DMS53 (cell line): ENCODE measurements at places on chromosomes 4 and X.
A peak's percentile ranks its signal among the peaks of the same experiment; 100 is the strongest.

DNA sequence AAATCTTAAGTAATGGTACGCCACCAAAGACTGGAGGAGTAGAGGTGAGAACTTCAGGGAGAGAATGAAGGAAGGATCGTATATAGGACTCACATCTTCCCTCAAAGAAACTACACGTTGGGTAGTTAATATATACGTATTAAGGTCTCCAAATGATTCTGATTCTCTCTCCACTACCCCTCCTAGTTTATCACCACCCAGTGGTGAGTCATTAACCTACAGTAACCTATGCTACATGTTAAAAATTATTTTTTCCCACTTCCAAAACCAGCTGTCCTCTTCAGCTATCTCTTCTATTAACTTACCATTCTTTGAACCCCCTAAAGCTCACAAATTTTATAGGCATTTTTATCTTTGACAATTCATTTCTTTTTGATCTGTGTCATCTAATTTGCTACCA lies 69.7 kb downstream of the RPS6KA6 start:
- peak; percentile 27 for DNase-seq

GRCh38 chrX:132369617-132370326 lies 119.1 kb downstream of the MBNL3 start:
- no peak for DNase-seq

GRCh38 chr4:88033309-88033708 lies 25.9 kb downstream of the PKD2 start:
- DNase-seq, result peak; percentile 77

DNA sequence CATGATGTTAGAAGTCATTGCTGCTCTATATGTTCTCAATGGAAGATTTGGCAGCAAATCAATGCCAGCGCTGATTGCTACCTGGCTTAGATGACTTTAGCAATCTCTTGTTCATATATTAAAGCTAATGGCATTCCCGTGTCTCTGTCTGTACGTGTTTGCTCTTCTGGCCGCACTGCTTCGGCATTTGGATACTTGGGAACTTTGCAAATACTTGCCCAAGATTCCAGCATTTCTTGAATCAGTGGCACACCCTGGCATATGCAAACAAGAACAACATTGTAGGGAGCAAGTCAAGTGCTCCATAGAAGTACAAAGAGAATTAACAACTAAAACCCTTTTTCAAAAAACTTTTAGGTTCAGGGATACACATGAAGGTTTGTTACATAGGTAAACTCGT lies 128.9 kb upstream of the TMEM164 start:
- no peak for DNase-seq

GRCh38 chrX:134669378-134670098 lies 11.3 kb upstream of the PLAC1 start:
- no peak for DNase-seq

GRCh38 chr4:188091-188490 lies 63.8 kb downstream of the ZNF718 start:
- DNase-seq, result no peak

GRCh38 chr4:37905533-37906169 lies 14.8 kb downstream of the TBC1D1 start:
- DNase-seq, result no peak

GRCh38 chr4:17823871-17824669 lies 13.3 kb downstream of the NCAPG start:
- no peak for DNase-seq

DNA sequence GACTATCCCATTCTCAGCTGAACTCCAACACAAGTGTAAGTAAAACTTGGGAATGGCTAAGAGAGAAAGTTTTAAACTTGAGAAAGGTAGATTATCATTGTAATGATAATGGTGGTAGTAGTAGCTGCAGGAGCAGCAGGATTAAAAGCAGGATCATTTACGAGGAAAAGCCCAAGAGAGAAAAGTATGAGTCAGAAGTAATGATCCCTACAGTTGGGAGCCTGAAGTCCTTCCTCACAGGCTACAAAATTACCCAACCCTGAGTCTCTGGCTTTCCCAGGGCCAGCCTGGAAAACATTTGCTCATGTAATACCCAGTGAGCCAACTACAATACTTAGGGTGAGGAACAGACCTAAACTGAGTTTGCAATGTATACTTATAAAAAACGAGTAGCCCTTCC lies 4.4 kb upstream of the PRDM8 start:
- no peak for DNase-seq

DNA sequence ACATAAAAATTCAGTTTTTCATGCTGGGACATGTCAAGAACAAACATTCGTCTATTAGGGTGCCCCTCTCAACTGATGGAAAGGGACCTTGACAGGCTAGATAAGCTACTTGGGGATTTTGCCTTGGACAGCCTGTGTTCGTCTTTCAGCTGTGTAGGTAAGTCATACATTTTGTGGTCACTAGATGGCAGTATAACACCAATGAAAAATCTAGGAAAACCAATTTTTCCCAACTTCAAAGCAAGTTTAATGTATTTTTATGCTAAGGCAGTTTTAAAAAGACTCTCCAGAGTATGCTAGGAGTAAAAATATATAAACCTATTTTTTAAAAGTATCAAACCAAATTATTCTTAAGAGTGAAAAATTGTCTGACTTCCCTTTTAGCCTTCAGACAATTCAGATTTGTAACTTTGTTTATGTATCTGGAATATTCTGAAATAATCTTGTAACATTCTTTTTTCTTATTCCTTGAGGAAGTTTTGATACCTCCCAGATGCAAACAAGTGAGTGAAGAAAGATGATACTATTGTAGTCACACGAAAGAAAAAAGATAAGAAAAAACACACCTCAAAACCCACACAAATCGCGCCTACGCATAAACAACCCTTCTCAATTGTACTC lies 158.3 kb downstream of the CPE start:
- peak; percentile 61 for DNase-seq

- DNase-seq, result no peak
These were observed 55.6 kb upstream of the MSX1 start for GRCh38 chr4:4803912-4804296.

DNA sequence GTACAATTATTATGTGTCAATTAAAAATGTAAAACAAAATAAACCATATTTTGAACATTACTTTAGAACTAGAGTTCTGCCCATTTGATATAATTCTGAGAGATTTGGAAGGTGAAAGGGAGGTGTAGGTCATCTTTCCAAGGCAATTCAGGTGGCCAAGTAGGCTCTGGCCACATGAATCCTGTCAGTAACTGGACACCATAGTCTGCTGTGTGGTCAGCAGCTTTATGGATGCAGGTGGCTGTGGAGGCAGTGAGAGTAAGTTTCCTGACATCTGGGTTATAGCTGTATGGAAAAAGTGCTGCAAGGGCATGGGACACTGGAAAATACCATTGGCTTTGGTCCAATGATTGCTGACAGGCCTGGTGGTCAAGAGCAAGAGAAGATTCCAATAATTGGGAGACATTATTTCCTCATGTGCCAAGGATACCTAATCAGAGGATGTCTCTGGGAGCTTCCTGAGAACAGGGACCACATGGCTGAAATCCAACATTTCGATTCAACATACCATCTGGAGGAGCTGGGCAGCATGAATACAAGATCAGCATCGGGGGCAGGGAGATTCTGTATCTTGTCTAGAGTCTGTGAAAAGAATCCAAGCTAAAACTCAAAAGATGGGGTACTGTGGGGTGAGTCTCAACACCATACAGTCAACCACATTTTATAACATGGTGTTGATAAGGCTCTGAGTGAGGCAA lies 523.1 kb downstream of the MID1IP1 start:
- peak; percentile 4 for DNase-seq

- no peak for DNase-seq
These were observed 153.5 kb downstream of the CAMK2D start for GRCh38 chr4:113607998-113608397.

DNA sequence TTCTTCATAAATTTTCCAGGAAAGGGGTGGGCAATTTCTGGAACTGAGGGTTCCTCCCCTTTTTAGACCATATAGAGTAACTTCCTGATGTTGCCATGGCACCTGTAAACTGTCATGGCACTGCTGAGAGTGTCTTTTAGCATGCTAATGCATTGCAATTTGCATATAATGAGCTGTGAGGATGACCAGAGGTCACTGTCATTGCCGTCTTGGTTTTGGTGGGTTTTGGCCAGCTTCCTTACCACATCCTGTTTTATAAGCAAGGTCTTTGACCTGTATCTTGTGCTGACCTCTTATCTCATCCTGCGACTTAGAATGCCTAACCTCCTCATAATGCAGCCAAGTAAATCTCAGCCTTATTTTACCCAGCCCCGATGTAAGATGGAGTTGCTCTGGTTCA lies 577.8 kb downstream of the NLGN4X start:
- DNase-seq, result no peak

DNA sequence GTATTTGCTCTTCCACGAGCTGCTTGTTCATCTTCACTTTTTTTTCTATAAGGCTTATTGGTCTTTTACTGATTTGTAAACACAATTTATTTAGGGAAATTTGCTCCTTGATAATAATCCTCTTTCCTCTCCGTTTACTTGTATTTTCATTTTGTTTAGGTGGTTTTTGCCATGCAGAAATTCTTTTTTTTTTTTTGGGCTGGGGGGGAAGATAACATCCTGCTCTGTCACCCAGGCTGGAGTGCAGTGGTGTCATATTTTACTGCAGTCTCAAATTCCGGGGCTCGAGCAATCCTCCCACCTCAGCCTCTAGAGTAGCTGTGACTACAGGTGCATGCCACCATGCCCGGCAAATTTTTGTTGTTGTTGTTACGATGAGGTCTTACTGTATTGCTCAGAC lies 31.6 kb upstream of the BRS3 start:
- DNase-seq, result no peak

DNA sequence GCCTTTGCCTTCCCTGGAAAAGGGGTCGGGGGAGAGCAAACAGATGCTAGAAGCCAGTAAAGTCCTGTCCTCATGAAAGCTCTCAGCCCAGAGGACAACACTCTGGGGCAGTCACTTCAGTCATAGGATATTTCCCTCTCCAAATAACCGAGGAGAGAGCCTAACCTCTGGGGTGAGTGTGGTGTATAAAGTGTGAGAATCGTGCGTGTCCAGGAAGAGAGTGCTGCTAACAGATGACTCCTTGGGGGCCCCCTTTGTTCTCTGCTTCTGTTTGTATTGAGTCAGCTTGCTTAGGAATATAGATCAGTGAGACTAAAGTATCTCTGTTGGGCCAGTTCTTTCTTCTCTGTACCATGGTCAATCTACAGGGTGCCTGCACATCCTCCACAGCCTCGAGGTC lies 247.2 kb downstream of the PALLD start:
- peak; percentile 67 for DNase-seq

DNA sequence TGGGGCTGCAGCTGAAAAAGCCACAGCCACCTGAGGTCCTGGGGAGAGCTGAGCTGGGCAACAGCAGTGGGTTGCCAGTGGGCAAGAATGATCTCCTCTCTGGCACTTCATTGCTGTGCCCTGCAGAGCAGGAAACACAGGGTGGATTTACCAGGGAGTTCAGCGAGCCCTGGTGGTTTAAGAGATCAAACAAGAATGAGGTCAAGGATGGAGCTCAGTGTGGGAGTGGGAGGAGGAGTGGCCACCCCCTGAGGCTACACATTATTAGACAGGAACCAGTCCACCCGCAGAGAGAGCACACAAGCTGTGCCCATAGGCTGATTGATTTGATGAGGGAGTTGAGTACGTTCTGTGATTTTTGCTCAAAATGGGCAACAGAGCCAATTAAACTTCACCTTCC lies 47.3 kb downstream of the FRMPD3 start:
- DNase-seq, result no peak

DNA sequence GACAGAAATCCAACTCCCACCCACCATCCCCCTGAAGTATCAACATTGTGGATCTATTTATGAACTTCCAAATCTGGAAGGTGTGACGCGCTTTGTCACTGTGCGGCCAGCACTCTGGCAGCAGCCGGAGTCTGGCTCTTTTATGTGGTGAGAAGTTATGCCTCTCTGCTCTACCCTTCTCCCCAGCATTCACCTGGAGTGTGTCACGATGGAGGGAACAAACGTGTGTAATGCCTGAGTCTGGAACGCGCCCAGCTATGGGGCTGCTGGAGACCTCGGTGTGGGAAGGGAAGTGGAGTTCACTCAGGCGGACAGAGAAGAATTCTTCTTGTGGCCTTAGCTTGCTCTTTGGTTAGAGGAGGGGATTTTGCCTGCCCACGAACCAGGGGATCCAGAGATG lies 222.1 kb upstream of the RPL34 start:
- DNase-seq, result peak; percentile 3

GRCh38 chrX:11890836-11891514 lies 132.9 kb downstream of the MSL3 start:
- DNase-seq, result no peak

DNA sequence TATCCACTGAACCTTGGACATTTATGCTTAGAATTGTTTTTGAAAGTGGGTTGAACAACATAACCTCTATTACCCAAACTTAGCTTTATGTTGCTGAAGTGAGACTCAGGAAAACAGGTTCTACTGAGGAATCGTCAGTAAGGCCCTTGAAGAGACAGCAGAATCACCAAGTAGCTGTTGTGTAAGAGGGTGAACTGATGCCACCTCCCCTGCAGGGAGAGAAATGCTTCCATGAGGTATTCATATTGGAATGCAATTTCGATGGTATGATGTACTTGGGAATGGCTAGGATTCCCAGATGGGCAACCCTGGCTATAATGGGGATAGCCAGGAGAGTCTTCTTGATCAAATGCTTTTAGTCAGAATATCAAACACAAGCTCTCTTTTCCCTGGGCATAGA lies 4.1 kb upstream of the SCRG1 start:
- no peak for DNase-seq

- no peak for DNase-seq
These were observed 565.1 kb upstream of the NDST4 start for GRCh38 chr4:115678425-115678941.

DNA sequence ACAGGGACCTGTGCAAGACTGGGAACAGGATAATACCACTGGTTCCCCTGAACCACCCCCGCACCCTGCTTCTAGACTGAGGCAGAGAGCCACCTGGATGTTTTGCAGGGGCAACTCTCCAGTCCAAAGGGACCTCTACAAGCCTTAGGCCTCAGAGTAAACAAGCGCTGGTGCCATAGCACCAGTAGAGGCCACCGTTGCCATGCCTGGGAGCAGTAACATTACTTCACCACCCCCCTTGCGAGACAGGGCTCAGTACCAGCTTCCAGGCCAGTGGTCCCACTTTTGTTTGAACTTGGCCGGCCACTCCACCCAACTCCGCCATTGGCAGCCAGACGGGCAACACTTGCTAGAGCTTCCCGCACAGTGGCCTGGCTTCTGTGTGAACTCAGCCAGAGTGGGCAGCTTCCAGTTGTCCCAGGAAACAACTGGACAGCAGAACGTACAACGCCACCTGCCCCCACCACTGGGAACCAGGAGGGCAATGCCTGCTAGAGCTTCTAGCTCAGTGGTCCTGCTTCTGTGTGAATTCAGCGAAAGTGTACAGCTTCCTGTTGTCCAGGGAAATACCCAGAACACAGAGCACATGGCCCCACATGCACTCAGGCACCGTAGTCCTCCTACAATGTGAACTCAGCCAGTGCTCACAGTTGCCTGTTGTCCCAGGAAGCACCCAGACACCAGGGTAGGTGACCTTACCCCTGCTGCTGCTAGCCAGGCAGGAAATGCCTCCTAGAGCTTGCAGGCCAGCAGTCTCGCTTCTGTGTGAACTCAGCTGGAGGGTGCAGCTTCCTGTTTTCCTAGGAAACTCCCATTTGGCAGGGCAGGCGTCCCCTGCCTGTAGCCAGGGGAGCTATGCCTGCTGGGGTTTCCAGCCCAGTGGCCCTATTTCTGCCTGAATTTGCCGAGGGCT lies 39.9 kb upstream of the PCDH19 start:
- peak; percentile 64 for DNase-seq

GRCh38 chr4:37665333-37666320 lies 20.5 kb downstream of the RELL1 start:
- no peak for DNase-seq

GRCh38 chr4:27789773-27790172 lies 929.1 kb downstream of the STIM2 start:
- peak; percentile 90 for DNase-seq

- DNase-seq, result peak; percentile 67
These were observed 2.2 kb upstream of the CFI start for GRCh38 chr4:109803924-109804571.

- DNase-seq, result no peak
These were observed 31.8 kb downstream of the CPLX1 start for GRCh38 chr4:793941-794621.
